ENCODE measurements at places on chromosomes 12 and 14.

DNA sequence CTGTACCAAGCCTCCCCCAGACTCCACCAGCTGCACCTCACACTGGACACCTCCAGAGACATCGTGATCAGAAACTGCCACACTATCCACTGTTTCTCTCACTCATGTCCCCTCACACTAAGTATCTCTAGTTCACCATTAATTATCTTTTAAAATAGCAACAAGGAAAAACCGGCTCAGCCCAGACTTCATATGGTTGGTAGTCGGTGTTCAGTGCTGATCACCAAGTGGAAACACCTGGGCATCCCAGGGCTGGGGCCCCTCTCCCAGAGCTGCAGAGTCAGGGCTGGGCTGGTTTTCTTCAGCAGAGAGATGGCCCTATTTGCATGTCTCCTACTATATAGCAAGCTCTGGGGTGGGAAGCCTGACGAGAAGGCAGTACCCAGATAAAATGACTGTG, 1140.0 kb downstream of the TMEM121 start:
- DNase-seq, result no peak

GRCh38 chr12:3016191-3016590, 57.0 kb downstream of the TEAD4 start:
- no peak for DNase-seq

- no peak for DNase-seq
Observed at GRCh38 chr12:52435659-52435999, 1.5 kb upstream of the KRT75 start.

DNA sequence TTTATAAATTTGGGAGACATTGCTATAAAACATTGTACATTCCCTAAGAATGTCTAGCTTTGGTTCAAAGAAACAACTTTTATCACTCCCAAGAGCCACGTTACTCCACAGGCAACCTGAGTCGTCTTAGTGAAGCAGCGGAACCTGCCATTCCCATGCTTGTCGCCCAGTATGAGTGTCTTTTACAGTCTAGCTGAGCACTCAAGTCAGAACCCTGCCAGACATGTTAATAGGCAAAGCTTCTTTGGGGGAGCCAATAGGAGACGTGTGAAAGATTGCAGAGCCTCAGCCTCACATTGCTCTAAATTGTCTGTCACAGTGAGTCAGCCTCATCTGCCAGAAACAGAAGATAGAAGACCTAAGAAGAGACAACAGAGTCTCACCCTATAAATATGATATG, 541.6 kb upstream of the FLRT2 start:
- DNase-seq, result no peak

- DNase-seq, result no peak
Observed at GRCh38 chr14:22233377-22233776, 355.6 kb downstream of the DAD1 start.

GRCh38 chr14:49774106-49774505, 6.2 kb downstream of the KLHDC2 start:
- DNase-seq, result no peak

GRCh38 chr14:38989922-38990546, 113.0 kb downstream of the SEC23A start:
- DNase-seq, result no peak

DNA sequence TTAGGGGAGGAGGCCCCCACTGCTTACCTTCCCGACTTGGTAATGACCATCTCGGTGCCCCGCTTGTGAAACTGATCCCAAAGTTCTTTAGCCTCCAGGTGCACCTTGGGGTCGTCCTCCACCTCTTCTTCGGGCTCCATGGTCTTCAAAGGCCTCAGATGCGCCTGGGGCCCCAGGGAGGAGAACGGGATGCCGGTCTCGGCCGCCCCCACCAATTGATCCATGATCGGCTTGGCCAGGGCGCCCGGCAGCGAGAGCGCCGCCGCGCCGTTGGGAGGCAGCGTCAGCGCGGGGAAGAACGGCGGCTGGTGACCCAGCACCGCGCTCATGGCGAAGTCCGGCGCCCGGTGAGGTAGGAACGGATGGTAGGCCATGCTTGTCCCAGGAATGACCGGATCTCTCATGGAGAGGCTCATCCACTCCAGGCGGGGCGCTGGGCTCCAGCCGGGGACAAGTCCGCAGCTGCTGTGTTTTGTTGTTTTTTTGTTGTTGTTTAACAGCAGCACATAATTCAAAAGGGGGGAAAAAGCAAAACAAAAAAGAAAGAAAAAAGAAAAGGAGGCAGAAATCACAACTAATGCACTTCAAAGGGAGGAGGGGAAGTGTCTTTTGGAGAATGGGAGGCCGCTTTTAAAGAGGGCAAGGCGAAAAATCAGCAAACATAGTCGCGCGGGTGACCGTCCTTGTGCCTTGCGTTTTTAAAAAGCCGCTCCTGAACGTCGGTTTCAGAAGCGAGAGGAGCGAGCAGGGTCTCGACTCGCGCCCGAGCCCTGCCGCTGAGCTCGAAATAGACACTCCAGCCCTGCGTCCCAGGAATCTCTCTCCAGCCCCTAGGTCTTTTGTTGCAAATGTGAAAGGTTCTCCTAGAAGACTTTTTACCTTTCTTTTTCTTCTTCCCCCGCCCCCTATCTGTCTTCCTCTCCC, 928 bp downstream of the TBX3 start:
- no peak for DNase-seq

- DNase-seq, result no peak
Observed at GRCh38 chr12:95976416-95976832, 19.7 kb downstream of the HAL start.

GRCh38 chr12:131460520-131460919, 250.4 kb upstream of the SFSWAP start:
- DNase-seq, result no peak

- DNase-seq, result no peak
Observed at GRCh38 chr12:91630596-91631293, 448.1 kb upstream of the DCN start.

DNA sequence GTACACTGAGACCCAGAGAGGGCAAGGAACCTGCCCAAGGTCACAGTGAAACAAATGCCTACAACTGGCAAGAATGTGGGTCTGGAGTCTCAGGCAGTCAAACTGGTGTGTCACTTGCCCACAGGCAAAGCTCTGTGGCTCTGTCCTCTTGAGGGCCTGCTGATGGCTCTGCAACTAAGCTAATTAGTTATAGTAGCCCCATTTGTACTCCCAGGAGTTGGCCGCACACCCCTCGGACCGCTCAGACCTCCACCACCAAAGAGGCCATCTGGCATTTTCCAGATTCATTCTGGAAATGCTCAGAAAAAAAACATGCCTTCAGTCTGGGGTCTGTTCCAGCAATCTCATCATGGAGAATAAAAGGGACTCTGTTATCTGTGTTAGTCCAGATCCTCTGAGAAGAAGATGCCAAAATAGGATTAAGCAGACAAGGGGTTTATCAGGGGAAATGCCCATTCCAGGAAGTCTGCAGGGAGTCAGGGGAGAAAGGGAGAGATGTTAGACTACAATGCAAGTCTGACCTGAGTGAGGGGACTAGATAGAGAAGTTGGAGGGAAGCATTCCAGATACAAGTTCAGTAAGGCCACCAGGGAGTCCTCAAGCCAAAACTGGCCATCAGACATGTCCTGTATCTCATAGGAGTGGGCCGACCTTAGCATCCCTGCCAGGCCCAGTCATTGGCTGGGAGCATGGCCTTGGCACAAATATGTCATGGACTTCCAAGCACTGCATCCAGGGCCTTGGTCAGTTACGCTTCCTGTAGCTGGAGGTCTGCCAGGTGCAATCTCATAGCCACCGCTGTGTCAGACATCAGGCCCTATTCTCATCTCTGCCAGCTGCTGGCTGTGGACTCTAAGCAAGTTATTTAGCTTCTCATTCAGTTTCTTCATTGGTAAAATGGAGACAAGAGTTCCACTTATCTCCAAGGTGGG, 15.4 kb upstream of the OAS1 start:
- DNase-seq, result no peak

DNA sequence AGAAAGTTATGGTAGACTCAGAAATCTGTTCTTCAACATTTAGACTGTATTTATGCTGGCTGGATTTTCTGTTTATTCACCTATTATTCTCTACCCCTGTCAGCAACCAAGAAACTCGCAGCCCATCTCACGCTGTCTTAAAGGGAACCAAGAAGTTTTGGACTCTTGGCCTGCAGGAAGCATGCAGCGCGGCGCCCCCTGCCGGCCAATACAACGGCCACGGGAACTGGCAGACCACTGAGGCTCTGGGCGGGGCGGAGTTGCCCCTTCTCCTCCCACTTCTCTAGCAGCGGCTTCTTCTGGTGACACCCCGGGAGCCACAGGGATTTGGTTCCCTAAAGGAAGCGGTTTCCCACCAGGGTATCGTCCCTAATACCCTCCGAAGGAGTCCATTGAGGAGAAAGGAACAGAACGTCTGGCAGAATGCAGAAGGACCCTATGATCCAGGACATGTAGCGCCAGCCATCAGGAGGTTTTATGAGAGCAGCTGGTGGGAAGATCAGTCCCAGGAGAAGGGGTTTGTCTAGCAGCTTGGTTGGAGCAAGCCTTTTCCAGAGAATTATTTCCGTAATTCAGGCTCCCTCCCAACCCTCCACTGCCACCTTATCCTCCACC, 21.0 kb upstream of the RNASE2 start:
- peak; percentile 32 for DNase-seq

DNA sequence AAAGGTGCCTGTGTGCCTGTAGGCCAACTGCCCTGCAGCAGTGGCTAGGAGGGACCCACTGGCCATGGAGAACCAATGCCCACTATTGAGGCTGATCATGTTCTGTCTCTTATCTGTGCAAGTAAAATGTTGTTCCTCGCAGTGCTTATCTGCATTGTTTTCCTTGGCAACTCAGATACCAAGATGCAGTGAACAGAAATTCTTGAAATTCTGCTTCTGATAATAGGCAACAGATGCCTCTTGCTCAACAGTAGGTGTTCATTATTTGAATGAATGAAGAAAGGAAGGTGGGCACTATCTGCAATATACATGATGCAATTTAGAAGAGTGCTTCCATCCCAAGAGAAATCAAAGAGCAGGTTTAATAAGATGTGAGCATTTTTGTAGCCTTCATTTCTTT, 232.2 kb downstream of the NUAK1 start:
- DNase-seq, result no peak

GRCh38 chr12:19095756-19096480, 33.6 kb upstream of the PLEKHA5 start:
- DNase-seq, result no peak

- DNase-seq, result peak; percentile 39
Observed at GRCh38 chr12:104177663-104178501, 37.7 kb upstream of the TXNRD1 start.

- no peak for DNase-seq
Observed at GRCh38 chr14:26463136-26463535, 134.7 kb downstream of the NOVA1 start.

GRCh38 chr12:51351913-51352532, 5.5 kb upstream of the CELA1 start:
- peak; percentile 63 for DNase-seq

GRCh38 chr14:48253020-48253419, 577.6 kb upstream of the MDGA2 start:
- no peak for DNase-seq

GRCh38 chr12:25051656-25052195, 102.8 kb upstream of the BCAT1 start:
- DNase-seq, result peak; percentile 68

GRCh38 chr12:20220339-20220738, 148.0 kb upstream of the PDE3A start:
- DNase-seq, result no peak

GRCh38 chr14:71497645-71498086, 434.6 kb upstream of the RGS6 start:
- no peak for DNase-seq

GRCh38 chr12:26148291-26148690, 23.5 kb upstream of the BHLHE41 start:
- DNase-seq, result no peak

DNA sequence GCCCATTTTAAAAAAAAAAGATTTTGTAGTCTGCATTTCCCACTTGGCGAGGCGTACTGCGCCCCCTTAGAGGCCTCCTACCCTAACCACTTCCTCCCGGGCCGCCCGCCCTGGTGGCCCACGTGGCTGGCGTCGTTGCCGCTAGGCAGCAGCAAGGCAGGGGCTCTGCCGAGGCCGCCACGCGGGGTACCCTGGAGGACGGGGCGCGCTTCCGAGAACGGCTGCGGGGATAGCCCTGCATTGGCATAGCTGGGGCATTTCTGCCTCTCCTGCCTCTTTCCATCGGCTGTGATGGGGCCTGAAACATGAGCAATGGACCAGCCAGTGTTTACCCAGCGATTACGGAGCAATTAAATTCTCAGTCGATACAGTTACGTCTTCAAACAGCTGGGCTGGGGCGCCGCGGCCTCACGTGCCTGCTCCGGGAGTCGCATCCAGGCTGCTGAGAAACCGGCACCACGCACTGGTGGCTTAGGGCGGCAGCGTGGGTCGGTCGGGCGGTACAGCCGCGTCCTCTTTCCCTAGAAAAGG, 38.0 kb downstream of the IQSEC3 start:
- no peak for DNase-seq

GRCh38 chr12:107677671-107678070, 7.9 kb upstream of the PWP1 start:
- no peak for DNase-seq

DNA sequence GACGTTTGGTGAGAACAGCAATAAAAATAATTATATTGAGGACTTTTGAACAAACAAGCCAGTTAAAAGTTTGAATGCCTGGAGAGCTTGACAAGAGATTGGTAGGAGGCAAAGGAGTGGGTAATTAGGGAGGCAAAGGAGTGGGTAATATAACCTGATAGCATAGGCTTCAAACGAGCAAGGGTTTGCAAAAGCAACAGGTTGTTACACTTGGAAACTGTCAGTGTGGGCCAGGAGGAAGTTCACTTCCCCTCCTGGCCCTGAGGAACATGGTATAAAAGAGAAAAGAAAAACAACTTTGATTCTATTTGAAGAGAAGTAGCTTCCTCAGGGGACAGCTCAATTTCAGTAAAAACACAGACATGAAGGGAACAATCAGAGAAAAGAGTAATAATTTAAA, 121.7 kb downstream of the CCER1 start:
- DNase-seq, result no peak

GRCh38 chr12:11965258-11965910, 105.4 kb upstream of the BCL2L14 start:
- no peak for DNase-seq

DNA sequence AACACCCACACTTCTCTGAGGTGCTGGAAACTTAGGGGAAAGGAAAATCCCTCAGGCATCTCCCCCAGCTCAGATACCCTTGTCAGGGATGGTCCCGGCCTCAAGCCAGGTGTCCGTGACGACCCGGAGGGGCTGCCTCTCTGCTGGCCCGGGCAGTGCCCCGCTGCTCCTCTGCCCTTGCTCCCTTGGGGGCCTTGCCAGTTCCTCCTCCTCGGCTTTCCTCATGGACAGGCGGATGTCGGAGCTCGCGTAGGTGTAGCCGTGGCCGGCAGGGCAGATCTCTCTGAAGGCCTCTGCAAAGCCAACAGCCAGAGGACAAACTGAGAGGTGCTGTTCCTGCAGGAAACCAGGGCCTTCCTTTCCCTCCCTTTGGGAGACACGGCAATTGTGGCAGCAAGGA, 34.8 kb downstream of the ISCA2 start:
- DNase-seq, result no peak

- DNase-seq, result no peak
Observed at GRCh38 chr12:51937926-51938325, 13.6 kb upstream of the ACVR1B start.

- no peak for DNase-seq
Observed at GRCh38 chr12:100778967-100779590, 15.5 kb upstream of the ANO4 start.

GRCh38 chr14:36582874-36583241, 444 bp upstream of the NKX2-8 start:
- DNase-seq, result no peak

GRCh38 chr12:48508987-48509386, 16.4 kb upstream of the OR8S1 start:
- DNase-seq, result no peak

- peak; percentile 94 for DNase-seq
Observed at GRCh38 chr12:12007001-12007712, 63.6 kb upstream of the BCL2L14 start.

- no peak for DNase-seq
Observed at GRCh38 chr14:92694807-92695206, 53.6 kb downstream of the LGMN start.

All from activated CD4-positive, alpha-beta memory T cell treated with anti-CD3 and anti-CD28 coated beads for 36 hours (primary cell).